ENCODE measurements at places on chromosomes 12 and 14.
A peak's percentile ranks its signal among the peaks of the same experiment; 100 is the strongest.

- DNase-seq, result no peak
Observed at GRCh38 chr12:43957732-43958372, 122.0 kb downstream of the TMEM117 start.

- DNase-seq, result peak; percentile 45
Observed at GRCh38 chr12:26853303-26854030, 20.5 kb upstream of the ITPR2 start.

- no peak for DNase-seq
Observed at GRCh38 chr14:68569970-68570409, 222.9 kb downstream of the ZFP36L1 start.

DNA sequence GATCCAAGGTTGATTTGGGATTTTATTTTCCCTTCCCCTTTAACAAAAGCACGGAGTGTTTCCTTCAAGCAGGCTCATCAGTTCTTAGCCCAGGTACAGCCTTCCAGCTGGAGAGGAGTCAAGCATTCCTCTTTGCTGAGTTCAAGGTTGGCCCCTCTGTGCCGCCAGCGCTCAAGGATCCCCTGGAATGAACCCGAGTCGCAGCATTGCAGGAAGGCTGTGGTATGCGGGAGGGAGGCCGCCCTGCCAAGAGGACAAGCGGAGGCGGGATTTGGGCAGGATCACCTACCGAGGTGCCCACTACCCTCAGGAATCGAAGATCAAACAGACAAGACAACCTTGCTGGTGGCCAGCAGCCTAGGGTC, 53.9 kb upstream of the NCOR2 start:
- no peak for DNase-seq

DNA sequence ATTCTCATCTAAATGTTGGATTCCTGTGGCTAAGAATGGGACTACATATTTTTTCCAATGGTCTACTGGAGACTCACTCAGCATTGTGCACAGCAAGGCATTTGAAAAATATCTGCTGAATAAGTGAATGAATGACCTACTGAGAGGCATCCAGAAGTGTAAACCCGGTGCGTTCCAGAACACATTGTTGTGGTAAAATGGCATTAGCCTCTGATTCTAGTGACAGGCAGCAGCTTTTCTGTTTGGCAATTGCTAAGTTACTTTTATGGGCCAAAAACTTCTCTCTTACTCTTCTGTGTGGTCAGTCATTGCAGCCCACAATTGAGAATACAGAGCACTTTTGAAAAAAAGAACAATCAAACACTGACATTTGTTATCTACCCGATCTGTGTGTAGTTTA, 36.5 kb downstream of the WIF1 start:
- DNase-seq, result no peak

DNA sequence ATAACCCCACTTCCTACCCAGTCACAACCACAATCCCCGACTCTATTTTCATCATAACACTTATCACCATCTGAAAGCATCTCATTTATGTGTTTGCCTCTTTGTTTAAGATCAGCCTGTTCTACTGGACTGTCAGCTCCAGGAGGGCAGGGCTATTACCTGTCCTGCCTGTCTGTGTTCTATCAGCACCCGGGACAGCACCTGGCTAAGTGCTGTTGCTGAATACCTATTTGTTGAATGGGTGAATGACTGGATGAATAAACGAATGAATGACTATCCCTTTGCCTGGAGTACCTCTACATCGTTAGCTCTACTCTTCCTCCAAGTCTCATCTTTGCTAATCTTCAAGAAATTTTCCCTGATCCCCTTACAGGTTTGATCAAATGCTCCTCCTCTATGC, 69.0 kb downstream of the WSCD2 start:
- DNase-seq, result no peak

DNA sequence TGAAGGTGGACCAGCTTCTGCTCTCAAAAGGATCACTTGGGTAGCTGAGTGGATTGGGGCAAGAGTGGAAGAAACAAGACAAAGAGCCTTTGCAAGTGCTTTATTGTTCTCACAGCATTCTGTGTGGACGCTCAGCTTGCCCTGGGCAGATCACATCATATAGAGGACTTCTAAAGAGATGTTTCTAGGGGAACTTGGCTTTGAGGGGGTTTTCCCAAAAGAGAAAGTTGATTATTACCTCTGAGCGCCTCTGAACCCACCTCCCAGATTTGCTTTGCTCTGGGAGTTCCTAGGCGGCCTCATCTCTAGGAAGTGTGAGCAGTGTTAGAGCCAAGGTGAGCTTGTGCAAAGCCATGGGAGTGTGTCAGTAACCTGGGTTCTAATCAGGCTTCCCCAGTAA, 81.7 kb downstream of the RIN3 start:
- no peak for DNase-seq

DNA sequence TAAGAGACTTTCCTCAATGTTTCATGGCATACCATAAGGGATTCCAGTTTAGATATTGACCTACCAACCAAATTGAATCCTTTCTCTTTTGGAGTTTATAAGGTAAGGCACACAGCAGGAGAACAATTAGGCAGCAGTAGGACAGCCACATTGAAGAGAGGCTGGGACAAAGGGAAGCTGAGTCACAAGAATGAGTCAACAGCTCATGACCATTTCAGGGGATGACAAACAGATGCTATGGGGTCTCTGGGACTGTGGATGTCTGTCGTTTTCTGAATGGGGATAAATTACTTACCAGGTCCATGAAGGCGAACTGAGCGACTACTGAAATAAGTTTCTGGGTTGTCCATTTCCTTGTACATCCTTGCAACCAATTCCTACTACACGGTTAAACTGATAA, 48.6 kb upstream of the E2F7 start:
- DNase-seq, result no peak

DNA sequence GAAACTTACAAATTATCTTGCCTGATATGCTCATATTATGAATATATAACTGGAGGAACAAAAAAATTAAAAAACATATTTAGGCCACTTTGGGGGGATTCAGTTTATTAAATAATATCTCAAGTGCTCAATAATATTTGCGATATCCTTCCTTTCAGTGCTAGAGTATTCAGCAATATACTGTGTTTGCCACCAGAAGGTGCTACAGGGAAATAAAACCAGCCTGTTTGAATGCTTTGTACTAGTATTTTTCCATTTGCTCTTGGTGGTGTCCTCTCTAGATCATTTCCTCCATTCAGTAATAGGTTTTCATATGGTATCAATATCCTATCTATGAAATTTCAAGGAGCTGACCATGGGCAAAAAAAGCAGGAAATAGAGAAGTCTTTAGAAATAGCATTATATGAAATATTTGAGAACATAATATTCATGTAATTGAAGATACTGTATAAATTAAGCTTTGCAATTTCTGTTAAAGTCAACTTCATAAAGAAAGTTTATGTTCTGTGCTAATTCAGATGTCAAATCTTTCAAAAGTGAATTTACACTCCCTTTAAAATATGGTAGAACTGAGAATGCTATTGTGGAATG, 106.2 kb upstream of the NAV3 start:
- no peak for DNase-seq

GRCh38 chr12:87280356-87280755, 748.8 kb downstream of the C12orf50 start:
- DNase-seq, result no peak

DNA sequence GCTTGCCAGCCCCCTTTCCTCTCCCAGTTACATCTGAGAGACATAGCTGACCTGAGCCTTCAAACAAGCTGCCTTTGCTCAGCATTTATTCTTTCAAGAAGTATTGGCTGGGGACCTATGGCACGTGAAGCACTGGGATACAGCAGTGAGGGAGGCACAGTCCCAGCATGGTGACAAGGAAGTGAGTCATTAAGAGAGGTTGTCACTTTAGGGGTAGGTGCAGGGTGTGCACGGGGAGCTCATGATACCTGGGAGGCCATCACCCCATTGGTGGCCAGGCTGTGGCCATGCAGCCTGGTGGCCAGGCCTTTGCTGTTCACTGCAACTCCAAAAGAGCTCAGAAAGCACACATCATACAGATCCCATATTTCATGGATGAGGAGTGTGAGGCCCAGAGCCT, 5.7 kb upstream of the KRT75 start:
- no peak for DNase-seq

DNA sequence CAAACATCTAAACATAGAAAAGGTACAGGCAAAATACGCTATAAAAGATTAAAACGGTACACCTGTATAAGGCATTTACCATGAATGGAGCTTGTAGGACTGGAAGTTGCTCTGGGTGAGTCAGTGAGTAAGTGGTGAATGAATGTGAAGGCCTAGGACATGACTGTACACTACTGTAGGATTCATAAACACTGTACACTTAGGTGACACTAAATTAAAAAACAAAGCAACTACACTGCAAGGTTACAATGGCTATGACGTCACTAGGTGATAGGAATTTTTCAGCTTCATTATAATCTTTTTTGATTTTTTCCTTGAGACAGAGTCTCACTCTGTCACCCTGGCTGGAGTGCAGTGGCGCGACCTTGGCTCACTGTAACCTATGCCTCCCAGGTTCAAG, 269.2 kb downstream of the KSR2 start:
- no peak for DNase-seq

DNA sequence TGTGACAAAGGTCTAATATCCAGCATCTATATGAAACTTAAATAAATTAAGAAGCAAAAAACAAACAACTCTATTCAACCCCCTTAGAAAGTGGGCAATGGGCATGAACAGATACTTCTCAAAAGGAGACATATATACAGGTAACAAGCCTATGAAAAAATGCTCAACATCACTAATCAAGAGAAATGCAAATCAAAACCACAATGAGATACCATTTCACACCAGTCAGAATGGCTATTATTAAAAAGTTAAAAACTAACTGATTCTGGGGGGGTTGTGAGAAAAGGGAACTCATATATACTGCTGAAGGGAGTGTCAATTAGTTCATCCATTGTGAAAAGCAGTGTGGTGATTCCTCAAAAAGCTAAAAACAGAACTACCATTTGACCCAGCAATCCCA, 198.9 kb downstream of the BMP4 start:
- no peak for DNase-seq

GRCh38 chr14:37711356-37711830, 116.0 kb downstream of the TTC6 start:
- no peak for DNase-seq

- no peak for DNase-seq
Observed at GRCh38 chr14:100118396-100119011, 40.9 kb downstream of the DEGS2 start.

DNA sequence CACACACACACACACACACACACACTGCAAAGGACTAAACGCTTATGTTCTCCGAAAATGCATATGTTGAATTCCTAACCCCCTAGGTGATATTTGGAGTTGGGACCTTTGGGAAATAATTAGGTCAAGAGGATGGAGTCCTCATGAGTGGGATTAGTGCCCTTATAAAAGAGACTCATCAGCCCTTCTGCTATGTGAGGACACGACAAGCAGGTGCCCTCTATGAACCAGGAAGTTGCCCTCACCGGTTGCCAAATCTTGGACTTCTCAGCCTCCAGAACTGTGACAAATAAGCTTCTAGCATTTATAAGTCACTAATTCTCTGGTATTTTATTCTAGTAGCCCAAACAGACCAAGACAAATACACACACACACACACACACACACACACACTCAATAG, 20.7 kb upstream of the TCP11L2 start:
- no peak for DNase-seq

DNA sequence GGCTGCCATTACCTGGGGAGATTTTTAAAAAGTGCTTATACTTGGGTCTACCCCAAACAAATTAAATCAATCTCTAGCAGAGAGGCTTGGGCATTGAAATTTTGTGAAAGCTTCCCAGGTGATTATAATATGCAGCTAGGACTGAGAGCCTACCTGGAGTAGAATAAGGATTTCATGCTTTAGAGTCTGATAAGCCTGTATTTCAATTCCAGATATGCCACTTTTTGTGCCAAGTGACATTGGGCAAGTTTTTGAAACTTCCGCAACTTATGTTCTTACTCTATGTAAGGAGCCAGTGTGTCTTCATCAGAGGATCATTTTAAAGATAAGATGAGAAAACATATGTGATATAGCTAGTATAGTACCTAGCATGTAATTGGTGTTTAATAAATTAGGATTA, 159.8 kb upstream of the LRIG3 start:
- no peak for DNase-seq

DNA sequence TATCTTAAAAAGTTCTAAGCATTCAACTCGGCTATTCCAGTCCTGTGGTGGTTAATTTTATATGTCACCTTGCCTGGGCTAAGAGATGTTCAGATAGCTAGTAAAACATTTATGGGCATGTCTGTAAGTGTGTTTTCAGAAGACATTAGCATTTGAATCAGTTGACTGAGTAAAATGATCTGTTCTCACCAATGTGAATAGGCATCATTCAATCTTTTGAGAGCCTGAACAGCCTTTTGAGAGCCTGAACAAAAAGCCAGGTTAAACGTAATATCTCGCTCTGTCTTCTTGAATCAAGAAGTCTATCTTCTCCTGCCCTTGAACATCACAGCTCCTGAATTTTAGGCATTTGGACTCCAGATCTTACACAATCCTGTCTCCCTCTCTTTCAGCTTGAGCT, 1266.1 kb downstream of the LRFN5 start:
- DNase-seq, result no peak

DNA sequence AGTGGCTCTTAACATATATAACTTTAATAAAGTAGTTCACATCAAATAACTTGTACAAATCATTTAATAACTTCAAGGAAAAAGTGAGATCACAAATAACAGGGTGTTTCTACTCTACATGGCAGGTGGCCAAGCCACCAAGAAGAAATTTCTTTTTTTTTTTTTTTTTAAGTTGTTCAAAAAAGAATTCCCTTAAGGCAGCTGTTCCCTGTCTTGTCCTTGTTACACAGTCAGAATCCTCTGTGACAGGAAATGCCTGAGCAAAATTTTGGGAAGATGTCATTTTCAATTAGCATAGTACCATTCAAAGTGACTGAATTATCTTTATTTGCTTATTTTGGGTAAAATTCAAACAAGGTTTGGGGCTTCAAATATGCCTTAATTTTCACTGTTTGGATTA, 79.4 kb downstream of the LIN7A start:
- DNase-seq, result no peak

- DNase-seq, result no peak
Observed at GRCh38 chr12:495466-495865, 35.7 kb downstream of the B4GALNT3 start.

DNA sequence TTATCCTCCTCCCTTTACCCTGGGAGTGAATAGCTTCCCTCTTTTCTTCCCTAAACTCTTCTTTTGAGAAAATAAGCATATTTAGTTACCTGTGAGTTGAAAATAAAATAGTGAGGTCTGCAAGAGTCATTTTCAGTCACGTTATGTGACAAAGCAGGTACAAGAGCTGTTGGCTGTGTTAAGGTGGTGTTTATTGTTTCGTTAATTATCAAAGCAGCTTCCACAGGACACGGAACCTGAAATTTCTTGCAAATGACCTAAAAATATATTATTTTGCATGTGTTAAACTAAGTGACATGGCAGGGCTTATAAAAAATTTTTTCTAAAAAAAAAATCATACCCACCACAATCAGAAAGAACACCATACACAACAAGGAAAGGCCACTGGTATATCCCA, 8.3 kb downstream of the SLC38A2 start:
- no peak for DNase-seq

GRCh38 chr12:13128291-13128965, 25.0 kb upstream of the GSG1 start:
- DNase-seq, result no peak

GRCh38 chr12:128298091-128298748, 31.2 kb downstream of the TMEM132C start:
- DNase-seq, result no peak

Data from NCI-H1048 (cell line).